T-helper 1 cell (primary cell): ENCODE measurements at places on chromosomes 6 and 20.

- no peak for DNase-seq
These were observed 54.9 kb downstream of the MYH7B start for GRCh38 chr20:35010405-35011192.

GRCh38 chr20:63454731-63455567 lies 17.5 kb downstream of the KCNQ2 start:
- no peak for DNase-seq

- DNase-seq, result no peak
These were observed 9.6 kb downstream of the MAN1A1 start for GRCh38 chr6:119339941-119340456.

GRCh38 chr6:108105571-108105970 lies 31.0 kb upstream of the OSTM1 start:
- DNase-seq, result no peak

- DNase-seq, result no peak
These were observed 12.4 kb downstream of the MTHFD1L start for GRCh38 chr6:150877928-150878327.

- no peak for DNase-seq
These were observed 51.0 kb downstream of the TXNDC5 start for GRCh38 chr6:7859591-7859990.

DNA sequence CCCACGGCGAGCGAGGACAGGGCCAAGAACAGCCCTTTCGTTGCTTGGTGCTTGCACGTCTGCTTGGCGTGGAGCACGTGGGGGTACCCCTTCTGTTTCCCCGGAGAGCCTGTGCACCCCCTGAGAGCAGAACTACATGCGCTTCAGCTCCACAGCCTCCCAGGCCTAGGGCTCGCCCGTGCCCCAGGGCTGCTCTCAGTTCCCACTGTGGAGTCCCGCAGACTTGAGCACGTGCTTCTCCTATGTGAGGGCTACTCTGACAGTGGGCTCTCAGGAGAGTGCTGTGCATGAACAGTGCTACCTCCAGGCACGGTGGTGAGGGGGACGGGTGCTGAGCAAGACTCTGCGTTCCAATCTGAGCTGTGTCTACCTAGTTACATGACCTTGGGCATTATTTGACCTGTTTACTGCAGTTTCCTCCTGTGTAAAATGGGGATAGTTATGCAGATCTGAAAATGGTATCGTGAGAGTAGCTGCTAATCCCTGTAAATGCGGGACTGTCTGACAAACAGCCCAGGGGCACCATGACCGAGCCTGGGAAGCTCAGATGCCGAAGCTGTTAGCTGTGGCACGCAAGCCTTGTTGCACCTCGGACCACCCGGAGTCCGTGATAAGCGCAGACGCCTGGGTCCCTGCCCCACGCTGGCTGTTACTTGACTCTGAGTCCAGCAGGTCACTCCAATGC lies 82.4 kb downstream of the IRF4 start:
- no peak for DNase-seq
